ENCODE measurements at places on chromosomes 5 and 9.

DNA sequence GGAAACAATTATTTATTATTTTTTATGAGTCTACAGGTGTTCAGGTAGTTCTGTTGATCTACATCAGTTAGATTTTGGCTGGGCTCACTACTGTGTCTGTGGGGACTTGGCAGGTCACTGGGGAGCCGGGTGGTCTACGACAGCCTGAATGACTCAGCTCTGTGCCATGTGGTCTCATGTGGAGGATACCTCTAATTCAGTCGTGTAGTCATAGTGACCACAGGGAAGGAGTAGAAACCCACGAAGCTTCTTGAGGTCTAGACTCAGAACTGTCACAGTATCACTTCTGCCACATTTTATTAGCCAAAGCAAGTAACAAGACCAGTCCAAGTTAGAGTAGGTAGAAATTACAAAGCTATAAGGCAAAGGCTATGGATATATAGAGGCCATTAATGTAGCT, 64.7 kb upstream of the GRAMD2B start:
- H3K4me1 ChIP-seq = peaks cover 11% of the 10 kb centered on the region
- no peaks in the 10 kb centered on the region for H3K27me3 ChIP-seq
- no peaks in the 10 kb centered on the region for H3K36me3 ChIP-seq
- no peak overlapping the region for H3K27ac ChIP-seq
- H3K4me3 ChIP-seq = no peak overlapping the region

DNA sequence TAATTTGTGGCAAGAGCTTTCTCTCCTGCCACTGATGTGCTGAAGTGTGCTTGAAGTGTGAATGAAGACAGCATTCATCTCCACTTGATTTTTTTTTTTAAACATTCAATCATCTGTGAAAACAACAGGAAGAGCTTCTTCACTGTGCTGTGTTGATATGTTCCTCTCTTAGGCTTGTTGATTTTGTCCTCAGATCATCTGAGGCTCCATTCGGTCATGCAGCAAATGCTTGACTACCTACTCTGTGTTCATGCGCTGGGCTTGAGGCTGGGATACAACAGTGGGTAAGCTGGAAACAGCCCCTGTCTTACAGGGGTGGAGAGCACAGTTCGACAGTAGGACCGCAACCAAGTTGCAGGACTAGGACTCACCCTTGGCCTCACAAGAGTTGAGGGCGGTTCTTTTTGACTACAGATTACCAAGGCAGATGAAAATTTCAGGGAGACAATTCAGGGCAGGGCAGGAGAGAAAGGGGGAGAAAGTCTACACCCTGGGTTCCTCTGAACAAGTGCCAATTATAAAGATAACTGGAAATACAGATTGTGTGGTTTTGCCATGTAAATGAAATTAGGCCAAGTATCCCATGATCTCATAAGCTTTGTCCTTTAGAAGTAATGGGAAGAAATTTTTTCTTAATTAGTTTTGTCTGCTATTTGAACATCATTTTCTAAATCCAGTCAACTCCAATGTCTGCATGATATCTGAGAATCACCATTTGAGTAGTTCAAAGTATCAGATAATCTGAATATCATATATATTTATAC, 31.0 kb upstream of the F2R start:
- no peaks in the 10 kb centered on the region for H3K36me3 ChIP-seq
- no peak overlapping the region for H3K4me3 ChIP-seq
- peaks cover 3% of the 10 kb centered on the region for H3K4me1 ChIP-seq
- DNase-seq = no peak

DNA sequence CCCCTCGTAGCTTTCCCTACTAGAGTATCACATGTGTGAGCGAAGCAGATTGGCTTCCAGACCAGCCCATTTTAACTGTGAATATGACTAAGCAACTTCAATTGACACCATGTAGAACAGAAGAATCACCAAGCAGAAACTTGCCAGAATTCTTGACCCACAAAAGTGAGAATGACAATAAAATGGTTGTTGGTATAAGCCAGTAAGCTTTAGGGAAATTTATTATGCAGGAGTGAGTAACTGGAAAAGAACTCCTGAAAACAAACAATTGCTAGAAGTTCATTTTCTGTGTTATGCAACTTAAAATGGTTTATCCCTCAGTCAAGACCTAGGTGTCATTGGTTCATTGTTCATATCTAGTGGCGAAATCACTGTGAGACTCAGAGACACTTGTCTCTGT, 303.1 kb downstream of the DMRT2 start:
- DNase-seq = no peak
- no peak overlapping the region for H3K4me3 ChIP-seq
- no peaks in the 10 kb centered on the region for H3K4me1 ChIP-seq
- no peaks in the 10 kb centered on the region for H3K36me3 ChIP-seq
- no peaks in the 10 kb centered on the region for H3K27me3 ChIP-seq
- H3K27ac ChIP-seq = no peak overlapping the region

DNA sequence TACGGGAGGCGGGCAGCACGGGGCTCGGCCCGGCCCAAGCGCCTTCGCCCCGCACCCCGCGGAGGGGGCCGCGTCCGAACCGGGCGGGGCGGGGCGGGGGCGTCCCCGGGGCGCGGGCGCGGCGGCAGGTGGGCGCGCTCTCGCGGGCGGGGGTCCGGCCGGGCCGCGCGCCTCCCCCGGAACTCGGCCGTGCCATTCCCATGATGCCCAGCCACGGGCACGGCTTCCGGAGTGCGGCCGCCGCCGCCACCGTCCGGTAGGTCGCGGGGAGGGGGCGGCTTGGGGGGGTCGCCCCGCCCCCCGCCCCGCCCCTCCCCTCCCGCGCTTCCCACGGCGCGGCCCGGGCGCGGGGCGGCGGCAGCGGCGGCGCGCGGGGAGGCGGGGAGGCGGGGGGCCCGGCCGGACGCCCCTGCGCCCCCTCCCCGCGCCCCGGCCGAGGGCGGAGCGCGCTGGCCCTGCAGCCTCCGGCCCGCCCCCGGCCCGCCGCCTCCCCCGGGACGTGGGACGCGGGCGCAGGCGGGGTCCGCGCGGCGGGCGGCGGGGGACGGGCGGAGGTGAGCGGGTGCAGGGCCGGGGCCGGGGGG, at the start of gene PPP1R26:
TSS of gene PPP1R26 (plus strand) at position 314 of the 584 bp plus-strand sequence. CDS start 4,729 bp downstream, outside the sequence.
- peak within 1 kb of the TSS; percentile 83 for H3K4me3 ChIP-seq
- peaks cover 6% of the 10 kb centered on the region for H3K36me3 ChIP-seq
- no peak for DNase-seq
- H3K27me3 ChIP-seq = no peaks in the 10 kb centered on the region

GRCh38 chr5:176817841-176818377, 7.5 kb downstream of the UNC5A start:
- no peaks in the 10 kb centered on the region for H3K36me3 ChIP-seq
- no peak for DNase-seq
- peaks cover 91% of the 10 kb centered on the region for H3K27me3 ChIP-seq
- peaks cover 20% of the 10 kb centered on the region for H3K4me1 ChIP-seq

All from suprapubic skin (tissue), 4 donors.